Vagina (tissue), 2 donors: ENCODE measurements at places on chromosomes 13 and 19.

- no peak for DNase-seq
These were observed 66.8 kb downstream of the TDRD3 start for GRCh38 chr13:60463787-60464186.

DNA sequence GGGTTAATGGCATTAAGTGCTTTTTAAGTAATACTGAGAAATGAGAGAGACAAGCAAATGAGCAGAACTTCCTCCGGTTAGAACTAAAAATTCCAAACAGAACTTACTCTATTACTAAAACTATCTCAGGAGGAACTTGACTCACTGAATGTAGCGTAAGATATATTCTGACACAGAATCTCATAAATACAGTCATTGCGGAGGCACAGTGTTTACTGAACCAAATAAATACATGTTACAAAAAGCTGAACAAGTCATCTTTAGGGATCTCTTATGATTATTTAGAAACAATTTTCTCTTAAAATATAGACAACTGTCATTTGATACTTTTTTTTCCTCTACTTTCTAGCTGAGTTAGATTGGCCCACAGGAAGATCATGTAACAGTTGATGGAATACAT, 283.1 kb downstream of the KLF12 start:
- DNase-seq = no peak

DNA sequence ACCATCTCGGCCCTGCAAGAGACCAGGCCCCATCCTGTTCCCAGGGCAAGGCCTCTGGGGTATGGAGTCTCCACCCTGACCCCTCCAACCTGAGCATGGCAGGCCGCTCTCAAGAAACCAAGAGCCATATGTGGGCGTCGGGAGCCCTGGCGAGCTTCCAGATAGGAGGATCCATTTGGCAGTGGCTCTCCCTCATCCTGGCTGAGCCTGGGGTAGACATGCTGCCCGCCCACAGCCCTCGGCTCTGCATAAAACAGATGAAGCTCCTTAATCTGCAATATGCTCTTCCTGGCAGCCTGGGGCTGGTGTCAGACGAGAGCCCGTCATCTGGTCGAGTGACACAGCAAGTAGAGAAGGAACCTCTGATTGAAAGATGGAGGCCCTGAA, 6.1 kb downstream of the ATP13A1 start:
- no peak for DNase-seq

DNA sequence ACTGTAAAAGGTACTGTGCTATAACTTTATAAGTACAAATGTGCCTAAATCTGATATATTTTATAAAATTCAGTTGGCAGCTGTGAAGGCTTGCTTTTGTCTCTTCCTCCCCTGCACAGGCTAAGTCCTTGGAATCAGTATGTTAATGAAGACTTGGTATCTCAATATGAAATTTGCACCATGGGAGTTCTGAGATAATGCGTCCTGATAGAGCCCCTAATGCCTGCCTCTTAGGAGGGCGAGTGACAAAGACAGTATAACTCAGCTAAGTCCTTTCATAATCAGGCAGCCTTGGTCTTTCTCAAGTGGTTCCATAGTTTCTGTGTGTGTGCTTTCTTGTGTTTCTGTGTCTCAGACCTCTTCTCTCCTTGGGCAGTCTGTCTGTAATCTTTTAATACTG, 14.7 kb downstream of the LRCH1 start:
- DNase-seq = no peak

GRCh38 chr13:87089391-87089790, 581.8 kb upstream of the SLITRK5 start:
- no peak for DNase-seq

DNA sequence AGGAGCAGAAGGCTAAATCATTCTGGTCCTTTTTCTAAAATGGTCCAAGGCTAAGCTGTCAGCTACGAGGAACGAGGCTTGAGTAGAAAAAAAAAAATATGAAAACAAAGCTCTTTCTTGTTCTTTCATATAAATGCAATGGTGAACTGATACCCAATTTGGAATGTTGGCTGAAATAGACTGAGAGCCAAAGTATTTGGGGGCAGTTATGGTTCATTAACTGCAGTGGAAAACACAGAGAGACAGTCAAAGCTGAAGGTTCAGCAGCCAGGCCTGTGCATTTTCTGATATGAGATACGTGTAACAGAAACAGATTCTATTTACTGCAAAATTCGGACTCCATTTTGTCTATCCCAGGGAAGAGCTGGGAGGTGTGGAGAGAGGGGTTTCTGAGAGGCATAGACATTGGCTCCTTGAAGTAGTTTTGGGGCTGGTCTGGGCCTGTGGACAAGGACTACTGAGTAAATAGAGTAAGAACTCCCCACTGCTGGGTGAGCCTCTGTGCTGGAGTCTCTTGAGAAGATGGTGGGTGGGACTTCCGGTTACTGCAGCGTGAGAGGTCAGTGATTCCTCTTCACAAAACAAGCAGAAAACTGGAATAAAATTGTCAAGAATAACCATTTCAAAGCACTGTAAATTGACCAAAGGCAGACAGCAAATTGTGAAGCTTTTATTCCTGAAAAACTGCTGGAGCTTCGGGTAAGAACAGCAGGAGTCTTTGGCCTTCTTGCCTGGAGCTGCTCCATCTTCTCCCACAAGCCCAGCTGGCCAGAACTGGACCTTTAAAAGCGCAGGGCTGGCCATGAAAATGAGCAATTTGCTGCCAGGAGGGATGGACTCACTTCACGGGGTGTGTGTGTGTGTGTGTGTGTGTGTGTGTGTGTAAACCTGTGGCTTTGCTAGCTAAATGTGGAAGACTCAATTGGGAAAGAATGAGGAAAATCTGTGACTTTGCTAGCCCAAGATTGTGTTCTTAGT, 43.1 kb upstream of the CNMD start:
- DNase-seq = no peak

DNA sequence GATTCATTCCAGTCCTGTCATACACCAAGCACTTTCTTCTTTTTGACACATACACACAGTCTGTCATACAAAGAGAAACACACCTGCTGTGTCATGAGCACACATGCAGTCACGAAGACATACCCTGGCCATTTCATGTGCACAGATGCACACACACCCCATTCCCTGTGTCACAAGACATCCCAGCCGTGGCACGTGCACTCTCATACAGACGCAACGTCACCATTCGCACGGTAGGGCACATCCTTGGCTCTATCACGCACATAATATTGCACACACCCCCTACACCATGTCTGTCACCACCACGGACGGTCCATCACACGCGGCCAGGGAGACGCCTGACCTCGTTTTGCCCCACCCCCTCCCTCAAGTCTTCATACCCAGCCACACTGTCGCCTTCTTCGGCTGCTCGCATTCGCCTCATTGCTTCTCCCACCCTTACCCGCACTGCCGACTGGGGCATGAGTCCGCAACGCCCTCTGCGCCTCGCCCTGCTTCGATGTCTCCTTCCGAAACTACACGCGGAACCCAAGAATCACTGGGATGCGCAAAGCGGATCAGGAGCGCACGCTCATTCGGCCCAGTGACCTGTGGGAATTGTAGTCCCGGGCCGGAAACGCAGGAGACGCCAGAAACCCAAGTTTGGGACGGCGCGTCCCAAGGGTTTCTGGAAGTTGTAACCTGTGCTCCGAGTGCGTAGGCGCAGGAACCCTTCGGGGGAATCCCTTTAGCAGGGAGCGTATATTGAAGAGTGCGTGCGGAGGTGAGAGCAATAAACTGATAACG, 6.8 kb upstream of the ZNF283 start:
- DNase-seq = no peak

GRCh38 chr19:50778906-50779430, 8.7 kb downstream of the GPR32 start:
- DNase-seq = no peak

- no peak for DNase-seq
These were observed 962.2 kb upstream of the PCDH20 start for GRCh38 chr13:62377838-62378237.
